EH (cell line): ENCODE measurements at places on chromosomes 4 and X.

DNA sequence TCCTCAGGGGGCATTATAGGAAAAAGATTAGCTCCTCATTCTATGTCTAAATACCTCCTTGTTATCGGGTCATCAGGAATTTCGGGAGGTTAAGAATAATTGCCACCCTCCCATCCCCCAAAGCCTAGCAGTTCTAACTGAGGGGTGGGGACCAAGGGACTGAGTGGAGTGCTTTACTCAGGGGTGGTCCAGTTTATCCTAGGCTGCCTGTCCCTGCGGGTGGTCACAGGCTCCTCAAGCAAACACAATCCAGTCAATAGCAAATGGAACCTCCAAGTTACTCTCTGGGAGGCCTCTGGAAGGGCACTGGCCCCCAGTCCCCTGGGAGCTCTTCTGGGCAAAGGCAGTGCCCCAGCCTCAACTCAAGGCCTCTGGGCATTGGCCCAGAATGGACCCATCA, 6.7 kb downstream of the ELF4 start:
- no peak for DNase-seq

GRCh38 chr4:121177246-121178137, 13.4 kb upstream of the TNIP3 start:
- DNase-seq, result no peak

DNA sequence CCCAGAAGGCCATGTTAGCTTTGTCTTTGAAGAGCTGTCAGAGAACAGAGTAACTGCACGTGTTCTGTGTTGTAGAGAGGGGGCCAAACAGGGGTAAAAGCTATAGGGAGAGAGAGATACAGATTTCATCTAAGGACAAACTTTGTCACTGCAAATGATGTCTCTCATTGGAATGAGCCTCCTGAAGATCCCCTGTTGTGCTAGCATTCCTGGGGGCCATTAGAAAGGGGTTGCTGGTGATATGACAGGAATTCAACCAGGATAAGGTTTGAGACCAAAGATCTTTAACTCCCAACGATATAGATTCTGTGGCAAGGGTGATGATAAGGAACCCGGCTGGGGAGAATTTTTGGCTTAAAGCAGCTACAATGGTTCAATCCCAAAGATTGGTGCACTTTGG, 16.8 kb downstream of the MID1 start:
- no peak for DNase-seq

DNA sequence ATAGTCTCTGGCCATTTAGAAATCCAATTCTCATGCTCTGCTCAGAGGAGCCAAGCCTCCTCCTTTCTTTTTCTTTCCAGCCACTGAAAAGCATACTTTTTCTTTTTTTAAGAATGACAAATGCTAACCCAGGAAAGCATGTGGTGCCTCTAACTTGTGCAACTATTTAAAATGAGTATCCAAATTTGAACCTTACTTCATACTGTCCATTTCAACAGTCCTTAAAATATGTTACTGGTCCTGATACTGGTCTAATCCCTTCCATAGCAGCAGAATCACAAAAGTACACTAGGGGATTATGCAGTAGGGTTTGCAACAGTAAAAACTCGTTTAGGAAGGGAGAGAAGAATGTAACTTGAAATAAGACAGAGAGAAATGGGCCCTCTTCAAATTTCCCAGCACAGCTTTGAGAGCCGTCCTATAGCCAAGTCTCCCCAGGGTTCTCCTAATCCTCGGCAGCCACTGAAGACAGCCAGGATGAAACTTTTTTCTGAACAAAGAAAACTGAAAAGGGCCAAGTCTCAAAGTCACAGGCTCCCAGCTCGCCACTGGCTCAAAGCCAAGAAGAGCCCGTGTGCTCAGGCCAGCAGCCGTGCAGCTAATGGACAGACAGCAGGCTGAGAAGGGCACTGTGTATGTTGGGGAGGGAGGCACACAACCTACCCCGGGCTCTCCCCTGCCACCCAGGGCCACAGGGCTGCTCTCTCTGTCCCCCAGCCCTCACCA, 39.5 kb downstream of the GPC4 start:
- no peak for DNase-seq

DNA sequence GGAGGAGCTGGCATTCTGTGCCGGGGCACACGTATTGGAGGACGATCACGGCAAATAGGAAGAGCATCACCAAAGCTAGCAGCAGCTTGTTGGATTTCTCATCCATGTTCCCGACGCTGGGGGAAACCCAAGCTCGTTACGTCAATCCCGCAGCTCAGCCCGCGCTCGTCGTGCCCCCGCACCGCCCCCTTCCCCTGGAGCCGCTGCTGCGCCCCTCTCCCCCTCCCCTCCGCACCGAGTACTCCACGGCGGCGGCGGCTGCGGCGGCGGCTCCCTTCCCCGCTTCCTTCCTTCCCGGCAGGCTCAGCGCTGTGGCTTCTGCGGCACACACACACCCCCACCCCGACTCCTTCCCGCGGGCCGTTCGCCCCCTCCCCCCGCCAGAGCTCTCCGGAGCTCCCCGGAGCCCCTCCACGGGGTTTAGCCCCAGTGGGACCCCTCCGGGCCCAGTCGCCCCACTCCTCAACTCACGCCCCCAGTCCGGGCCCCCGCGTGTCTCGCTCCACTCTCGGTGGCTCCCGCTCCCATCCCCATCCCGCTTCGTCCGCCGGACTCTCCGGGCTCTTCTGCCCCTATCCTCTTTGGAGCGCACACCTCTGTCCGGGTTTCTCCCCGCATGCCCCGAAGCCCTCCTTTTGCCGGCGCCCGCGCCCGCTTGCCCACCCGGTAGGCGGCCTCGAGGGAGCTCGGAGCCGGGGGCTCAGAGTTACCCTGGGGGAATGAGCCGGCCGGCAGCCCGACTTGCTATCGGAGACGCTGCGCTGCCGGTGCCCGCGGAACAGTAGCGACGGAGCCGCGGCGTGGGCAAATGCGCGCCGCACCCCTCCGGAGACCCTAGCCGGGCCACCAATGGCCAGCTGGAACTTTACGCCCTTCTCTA, 978 bp downstream of the HS6ST2 start:
- DNase-seq, result no peak

DNA sequence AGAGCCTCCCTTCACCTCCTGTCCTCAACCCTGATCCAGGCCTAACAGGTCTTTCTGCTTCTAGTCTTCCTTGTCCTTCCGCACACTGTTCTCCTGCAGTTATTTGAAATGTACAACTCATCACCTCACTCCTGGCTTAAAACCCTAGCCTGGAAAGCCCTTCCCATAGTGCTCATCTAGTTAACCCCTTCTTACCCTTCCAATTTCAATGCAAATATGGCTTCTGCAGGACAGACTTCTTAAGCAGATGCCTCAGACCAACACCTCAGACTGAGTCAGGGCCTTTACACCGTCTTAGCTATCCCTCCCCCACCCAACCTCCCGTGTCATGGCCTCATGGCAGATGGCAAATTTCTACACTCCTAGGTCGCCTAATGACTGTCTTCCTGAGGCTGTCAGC, 130.4 kb downstream of the BCOR start:
- DNase-seq, result no peak

- DNase-seq, result no peak
These were observed 2.3 kb downstream of the SH3TC1 start for GRCh38 chr4:8201321-8201781.

- DNase-seq, result peak; percentile 21
These were observed 99.5 kb upstream of the KLHL13 start for GRCh38 chrX:118216087-118216486.

DNA sequence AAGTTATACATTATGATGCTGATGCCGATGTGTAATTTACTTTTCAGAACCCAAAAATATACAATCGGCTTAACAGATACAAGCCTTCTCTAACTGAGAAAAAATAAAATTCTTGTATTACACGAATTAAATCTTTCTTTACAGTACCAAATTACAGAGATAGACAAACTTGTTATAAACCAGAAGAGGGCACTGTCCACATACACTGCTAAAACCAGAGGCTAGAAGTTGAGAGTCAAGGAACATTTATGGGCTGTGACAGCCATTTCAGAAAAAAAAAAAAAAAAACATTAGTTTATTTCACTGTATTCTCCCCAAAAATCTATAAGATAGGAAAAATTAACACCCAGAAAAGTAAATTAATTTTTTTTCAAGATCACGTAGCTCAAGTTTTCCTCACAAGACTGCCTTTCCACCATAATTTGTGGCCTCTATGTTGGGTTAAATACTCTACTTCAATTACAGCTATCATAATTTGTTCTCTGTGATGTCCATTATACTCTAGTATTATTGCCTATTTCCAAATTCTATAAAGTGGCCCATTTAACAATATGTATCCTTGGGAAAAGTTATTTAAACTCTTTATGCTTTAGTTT, 12.0 kb downstream of the EREG start:
- DNase-seq, result peak; percentile 74

- no peak for DNase-seq
These were observed 100.0 kb downstream of the HMX1 start for GRCh38 chr4:8771666-8772065.

- DNase-seq, result no peak
These were observed 184.0 kb upstream of the ANK2 start for GRCh38 chr4:112865443-112865842.

DNA sequence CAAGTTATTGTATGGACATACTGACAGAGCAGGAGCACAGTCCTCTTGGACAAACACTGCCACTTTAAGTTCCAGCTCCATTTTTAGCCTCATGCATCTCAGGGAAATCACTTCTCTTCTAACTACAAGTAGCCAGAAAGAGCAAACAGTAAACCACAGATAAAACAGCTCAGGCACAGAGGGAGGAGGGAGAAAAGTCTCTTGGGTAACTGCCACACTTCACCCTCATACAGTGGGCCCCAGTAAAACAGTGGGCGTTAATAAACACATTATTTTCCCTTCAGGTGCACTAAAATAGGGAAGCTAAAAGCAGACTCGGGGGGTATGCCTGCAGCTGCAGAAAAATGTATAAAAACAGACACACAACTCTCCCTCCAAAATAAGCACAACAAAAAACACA, 21.6 kb downstream of the CD38 start:
- DNase-seq, result no peak

DNA sequence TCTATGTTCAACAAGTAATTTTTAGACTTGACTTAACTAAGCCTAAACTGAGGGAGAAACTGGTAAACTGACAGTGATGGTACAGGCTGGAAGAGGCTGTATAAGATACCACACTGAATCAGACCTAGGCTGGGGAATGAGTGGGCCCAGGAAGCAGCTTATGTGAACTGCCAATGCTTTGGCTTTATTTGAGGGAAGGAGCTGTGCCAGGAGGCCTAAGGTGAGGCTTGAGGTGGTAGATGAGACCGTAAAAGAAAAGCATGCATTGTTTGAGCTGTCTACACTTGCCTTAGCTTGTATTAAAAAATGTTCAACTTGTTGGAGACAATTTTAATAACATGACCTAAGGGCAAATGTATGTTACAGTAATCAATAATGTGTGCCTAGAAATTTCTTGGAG, 96.2 kb downstream of the RS1 start:
- no peak for DNase-seq

DNA sequence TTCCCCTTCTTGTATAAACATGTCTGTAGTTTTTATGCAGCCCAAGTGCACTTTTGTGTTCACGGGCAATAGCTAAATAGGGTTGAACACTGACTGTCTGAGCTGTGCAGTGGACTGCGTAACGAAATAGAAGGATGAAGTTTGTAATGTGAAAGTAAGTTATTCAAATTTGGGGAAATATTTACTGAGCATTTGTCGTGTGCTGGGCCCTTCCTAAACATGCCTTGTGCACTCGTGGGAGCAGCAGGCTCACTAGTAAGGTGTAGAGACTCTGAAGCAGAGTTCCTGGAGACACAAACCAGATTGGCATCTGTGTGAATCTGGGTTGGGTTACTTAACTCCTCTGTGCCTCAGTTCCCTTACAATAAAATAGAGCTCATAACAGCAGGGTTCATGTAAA, 51.7 kb upstream of the C1QTNF7 start:
- DNase-seq, result no peak

DNA sequence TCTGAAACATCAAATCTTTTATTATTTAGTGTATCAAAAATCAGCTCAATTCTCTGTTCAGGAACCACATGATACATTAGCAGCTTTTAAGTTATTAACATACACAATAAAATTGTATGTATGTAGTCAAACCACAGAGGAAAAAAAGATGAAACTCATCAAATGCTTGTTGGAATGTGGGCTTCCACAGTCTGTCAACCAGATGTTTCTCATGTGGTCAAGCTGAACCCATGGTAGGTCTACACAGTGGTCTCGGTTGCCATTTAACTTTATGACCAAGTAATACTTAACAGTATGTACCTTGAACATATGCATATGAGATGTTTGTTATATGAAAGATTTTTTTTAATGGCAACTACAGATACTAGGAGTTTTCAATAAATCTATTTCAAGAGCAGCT, 427.8 kb downstream of the IL15 start:
- peak; percentile 18 for DNase-seq

- no peak for DNase-seq
These were observed 40.1 kb downstream of the STIM2 start for GRCh38 chr4:26900765-26901164.

GRCh38 chr4:16139066-16139945, 55.5 kb upstream of the PROM1 start:
- no peak for DNase-seq

- DNase-seq, result no peak
These were observed 175.8 kb upstream of the GALNT7 start for GRCh38 chr4:172992648-172993378.

GRCh38 chrX:150150780-150151125, 212.4 kb upstream of the MAMLD1 start:
- no peak for DNase-seq

- no peak for DNase-seq
These were observed 15.2 kb downstream of the CAPN6 start for GRCh38 chrX:111254896-111255693.

GRCh38 chrX:33194876-33195433, 16.4 kb downstream of the DMD start:
- no peak for DNase-seq

DNA sequence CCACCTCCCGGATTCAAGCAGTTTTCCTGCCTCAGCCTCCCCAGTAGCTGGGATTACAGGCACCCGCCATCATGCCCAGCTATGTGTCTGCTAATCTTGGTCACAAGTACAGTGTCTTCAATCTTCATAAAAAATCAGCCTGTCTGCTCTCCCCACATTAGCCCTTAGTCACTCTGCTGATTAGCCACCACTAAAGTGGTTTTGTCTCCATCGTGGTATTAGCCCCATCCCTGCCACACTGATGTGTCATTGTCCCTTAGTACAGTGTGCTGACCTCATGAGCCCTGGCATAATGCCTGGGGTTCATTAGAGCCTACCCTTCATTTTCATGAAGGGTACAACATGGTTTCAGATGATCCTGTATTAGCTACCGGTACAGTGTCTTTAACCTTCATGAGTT, 49.9 kb downstream of the ZNF157 start:
- peak; percentile 0 for DNase-seq

GRCh38 chr4:64713256-64713840, 304.1 kb upstream of the TECRL start:
- peak; percentile 10 for DNase-seq

- peak; percentile 75 for DNase-seq
These were observed 53.0 kb downstream of the SEPTIN11 start for GRCh38 chr4:77002321-77003107.

GRCh38 chr4:93157986-93158385, 670.6 kb upstream of the ATOH1 start:
- no peak for DNase-seq

DNA sequence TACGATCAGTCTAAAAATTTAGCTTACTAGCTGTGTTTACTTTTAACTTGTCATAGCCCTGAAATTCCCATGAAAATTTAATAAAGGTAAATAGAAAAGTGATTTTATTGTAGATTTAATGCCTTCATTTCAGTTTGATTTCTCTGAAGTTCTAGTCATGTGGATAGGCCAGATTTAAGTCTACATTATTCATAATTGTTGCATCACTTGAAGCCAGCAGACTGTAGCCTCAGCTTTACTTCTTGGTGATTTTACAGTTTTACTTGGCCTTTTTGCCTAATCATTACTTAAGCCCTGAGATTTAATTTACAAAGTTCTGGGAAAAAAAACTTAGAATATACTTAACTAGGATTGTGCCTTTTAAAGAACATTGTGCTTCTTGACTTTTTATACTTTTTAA, 73.5 kb upstream of the FHDC1 start:
- no peak for DNase-seq
